ENCODE measurements at places on chromosomes 7 and 10.

- no peak for DNase-seq
These were observed 60.8 kb upstream of the HABP2 start for GRCh38 chr10:113491967-113492565.

DNA sequence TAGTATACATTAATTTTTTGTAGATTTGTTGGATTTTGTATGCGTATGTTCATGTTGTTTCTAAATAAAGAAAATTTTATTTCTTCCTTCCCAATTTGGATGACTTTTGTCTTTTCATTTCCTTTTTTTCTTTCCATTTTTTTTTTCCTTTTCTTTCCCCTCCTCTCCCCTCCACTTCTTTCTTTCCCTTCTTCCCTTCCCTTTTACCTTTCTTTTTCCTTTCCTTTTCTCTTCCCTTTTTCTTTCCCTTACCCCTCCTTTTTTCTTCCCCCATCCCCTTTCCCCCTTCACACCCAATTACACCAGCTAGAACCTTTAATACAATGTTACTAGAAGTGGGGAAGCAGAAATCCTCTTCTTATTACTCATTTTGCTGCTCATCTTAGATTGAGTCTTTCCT is 6.0 kb downstream of the KIF20B start:
- no peak for DNase-seq

DNA sequence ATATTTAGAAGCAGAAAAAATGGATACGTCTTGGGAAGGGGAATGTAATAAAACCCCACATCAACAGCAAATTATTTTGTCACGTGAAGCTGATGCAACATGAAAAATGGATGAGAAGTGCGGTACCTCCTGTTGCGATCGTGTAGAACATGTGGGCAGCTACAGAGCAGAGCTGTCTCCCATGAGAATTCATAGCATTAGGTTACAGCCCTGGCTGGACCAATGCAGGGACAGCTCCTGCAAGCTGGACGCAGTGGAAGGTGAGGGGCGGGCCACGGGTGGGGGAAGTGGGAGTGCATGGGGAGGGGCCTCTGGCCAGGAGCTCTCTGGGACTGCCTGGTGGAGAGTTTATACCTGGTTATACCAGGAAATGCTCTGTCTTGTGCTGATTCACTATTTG is 120.3 kb downstream of the GATA3 start:
- DNase-seq = no peak

DNA sequence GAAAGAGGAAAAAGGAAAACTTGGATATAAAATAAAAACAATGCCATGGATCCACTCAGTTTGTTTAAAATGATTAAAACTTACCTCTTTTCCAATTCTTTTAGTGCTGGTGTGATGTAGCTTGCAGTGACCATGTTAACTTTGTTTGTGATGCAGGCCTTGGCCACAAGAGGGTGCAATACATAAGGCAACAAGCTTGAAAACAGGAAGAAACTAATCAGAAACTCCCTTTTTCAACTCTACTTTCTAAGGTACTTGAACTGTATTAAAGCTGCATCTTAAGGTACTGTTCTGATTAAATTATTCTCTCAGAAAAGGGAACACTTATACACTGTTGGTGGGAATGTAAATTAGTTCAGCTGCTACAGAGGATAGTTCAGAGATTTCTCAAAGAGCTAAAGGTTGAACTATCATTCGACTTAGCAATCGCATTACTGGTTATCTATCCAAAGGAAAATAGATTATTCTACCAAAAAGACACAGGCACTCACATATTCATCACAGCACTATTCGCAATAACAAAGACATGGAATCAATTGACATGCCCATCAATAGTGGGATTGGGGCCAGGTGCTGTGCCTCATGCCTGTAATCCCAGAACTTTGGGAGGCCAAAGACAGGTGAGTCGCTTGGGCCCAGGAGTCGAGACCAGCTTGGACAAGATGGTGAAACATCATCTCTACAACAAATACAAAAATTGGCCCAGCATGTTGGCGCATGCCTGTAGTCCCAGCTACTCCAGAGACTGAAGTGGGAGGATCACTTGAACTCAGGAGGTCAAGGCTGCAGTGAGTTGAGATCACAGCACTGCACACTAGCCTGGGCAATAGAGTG is 50.9 kb downstream of the AASS start:
- DNase-seq = peak; percentile 29

DNA sequence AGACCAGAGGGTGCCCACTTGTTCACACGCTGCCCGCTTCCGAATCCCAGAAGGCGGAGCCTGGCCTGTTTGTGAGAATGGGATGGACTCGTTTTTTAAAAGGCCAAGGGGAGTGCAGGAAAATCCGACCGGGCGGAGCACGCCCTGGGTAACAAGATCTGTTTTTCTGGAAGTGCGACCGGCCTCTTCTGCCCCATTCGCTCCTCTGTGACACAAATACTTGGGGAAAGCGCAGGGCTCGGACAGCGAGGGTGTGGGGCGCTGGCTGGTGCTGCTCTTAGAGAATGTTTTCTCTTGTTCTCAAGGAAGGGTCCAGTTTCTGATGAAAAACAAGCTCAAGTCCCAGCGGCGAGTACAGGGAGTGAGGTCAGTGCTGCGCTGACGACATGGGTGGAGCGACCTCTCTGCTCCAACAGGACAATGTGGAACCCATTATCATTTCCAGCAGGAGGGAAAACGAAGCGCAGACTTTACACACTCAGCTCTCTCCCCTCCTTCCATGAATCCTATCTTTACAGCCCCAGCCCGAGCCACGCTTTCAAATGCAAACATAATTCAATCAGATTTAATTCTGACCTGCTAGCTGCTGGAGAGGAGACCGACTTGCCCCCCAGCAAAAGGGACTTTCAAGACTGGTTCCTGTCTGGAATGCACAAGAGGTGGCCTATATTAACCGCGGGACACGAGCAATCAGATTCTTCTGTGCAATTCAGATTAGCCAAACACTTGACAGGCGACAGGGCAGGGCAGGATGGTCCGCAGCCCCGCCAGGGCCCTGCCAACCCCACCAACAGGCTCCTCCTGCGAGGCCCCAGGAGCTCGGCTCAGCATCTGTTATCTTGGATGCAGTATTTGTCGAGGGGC is 1.1 kb downstream of the RADIL start:
- no peak for DNase-seq

DNA sequence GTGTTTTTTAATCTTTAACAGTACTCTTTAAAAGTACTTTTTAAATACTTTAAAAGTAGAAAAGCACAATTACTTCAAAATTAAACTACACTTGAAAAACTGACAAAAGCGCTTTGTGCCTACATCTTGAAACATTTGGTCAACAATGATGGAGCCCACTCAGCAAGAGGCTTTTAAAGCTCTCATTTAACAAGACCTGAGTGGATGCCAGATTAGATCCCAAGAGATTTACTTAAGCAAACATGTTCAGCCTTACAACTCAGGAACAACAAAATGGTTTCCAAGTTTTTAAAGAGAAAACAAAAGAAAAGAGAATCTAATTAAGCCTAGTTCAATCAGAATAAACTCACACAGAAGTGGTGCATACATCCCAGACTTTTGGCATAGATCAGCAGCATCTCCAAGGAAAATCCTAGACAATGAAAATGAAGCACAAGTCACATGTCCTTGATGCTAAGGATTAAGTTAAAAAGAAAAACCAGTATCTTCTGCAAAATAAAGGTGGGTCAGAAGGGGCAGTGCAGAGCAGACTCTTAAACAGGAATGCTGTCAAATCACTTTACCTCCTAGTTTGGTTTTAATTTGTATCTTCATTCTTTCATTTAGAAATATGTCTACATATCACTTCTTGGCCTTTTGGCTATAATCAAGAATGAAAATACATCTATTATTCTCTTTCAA is 26.2 kb downstream of the HIBADH start:
- no peak for DNase-seq

DNA sequence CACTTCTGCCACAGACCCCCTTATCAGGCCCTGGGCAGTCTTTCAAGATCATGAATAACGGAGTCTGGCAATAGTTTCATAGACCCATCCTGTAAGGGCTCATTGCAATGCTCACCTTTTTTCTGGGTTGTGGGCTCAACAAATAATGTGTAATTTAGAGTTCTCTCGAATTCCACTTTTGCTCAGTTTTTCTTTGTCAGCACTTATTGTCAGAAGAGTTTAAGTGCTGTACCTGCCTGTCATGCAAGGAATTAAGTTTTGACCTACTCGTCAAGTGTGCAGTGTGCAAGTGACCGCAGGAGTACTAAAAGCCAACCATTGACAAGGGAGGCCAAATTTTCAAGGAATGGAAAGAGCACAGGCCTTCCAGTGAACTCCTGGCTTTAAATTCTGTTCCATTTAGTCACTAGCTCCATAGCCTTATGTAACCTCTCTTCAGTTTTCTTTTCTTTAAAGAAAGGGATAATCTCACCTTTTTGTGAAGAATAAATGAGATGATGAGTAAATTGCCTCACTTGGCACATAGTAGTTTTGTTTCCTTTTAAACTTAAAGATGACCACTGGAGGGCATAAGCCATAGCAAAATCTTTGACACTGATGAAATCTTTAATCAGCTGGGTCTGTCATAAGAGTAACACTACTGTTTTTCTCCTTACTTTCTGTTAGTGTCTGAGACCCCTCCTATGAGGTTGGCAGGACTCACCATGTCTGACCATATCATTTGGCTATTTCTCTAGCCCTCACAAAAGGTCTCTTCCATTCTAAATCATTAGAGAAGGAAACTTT is 313.3 kb downstream of the TYW1 start:
- DNase-seq = no peak

GRCh38 chr10:25725917-25726716 is 207.9 kb upstream of the MYO3A start:
- no peak for DNase-seq

DNA sequence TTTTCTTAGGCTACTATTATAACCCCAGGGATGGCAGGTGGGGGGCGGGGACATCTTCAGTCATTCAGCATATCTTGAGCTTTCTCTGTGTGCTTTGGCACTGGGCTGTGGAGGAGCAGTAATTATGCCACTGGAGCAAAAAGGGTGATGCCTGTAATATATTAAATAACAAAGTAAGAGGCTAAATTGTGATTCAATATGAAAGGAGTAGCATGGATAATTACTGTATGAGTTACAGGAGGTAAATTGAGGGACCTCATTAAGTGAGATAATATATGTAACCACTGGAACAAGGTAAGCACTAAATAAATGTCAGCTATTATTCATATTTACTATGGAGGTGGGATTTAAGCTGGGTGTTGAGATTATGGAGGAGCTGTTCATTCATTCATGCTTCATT is 3.3 kb upstream of the STN1 start:
- no peak for DNase-seq

DNA sequence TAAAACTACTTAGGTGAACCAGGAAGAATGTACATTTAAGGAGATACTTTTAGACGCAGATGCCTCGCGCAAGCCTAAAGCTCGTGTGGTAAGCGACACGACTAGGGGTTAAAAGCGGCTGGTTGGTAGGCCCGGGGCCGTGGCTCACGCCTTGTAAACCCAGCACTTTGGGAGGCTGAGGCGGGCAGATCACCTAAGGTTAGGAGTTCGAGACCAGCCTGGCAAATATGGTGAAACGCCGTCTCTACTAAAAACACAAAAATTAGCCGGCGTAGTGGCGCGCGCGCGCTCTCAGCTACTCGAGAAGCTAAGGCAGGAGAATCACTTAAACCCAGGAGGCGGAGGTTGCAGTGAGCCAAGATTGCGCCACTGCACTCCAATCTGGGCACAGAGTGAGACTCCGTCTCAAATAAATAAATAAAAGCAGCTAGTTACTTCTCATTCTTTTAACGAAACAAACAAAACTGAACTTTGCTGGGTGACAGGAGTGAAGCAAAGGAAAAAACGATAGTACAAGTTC is 879 bp downstream of the NUDT5 start:
- DNase-seq = peak; percentile 19

DNA sequence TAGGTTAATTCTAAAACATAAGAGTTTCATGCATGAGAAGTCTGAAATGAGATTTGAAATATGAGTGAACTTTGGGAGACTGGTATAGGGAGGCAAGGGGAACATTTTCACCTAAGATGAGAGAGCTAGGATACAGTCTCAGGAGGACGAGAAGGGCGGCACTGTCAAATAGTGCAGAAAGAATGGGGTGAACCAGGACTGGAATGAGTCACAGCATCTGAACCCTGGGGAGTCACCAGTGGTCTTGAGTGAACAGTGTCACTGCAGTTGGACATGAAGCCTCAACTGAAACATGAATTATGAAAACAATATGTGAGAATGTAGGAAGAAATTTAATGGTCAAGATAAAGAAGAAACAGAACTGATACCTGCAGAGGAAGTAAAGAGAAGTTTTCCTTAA is 33.8 kb downstream of the GNG11 start:
- no peak for DNase-seq

DNA sequence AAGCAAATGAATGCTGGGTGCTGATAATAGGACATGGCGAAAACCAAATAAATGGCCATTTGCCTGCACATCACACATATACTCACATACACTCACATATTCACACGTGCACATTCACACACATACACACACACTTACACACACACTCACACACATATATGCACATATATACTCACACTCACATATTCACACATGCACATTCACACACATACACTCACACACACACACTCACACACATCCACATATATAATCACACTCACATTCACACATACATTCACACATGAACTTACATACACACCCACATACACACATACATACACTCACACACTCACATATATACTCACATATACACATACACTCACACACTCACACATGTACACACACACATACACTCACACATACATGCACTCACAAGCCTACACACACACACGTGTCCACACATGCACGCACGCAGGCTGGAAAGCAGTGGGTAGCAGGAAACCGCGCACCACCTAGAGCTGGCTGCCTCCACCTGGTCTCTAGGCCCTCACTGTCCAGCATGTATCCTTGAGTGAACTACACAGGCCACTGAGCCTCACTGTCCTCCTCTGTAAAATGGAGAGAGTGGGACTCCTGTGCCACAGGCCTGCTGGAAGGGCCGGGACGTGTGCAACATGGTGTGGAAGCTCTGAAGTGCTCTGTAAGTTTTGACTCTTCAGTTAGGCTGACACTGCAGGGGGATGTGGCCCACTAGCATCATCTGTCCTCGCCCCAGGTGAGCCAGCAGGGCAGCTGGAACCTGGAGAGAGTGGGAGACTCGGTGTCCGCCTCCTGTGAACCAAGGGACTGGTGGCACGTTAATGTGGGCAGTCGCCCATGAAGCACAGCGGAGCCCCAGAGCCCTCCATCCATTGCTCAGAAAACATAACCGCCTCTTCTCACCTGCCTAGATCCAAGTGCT is 14.9 kb downstream of the TMEM72 start:
- no peak for DNase-seq

DNA sequence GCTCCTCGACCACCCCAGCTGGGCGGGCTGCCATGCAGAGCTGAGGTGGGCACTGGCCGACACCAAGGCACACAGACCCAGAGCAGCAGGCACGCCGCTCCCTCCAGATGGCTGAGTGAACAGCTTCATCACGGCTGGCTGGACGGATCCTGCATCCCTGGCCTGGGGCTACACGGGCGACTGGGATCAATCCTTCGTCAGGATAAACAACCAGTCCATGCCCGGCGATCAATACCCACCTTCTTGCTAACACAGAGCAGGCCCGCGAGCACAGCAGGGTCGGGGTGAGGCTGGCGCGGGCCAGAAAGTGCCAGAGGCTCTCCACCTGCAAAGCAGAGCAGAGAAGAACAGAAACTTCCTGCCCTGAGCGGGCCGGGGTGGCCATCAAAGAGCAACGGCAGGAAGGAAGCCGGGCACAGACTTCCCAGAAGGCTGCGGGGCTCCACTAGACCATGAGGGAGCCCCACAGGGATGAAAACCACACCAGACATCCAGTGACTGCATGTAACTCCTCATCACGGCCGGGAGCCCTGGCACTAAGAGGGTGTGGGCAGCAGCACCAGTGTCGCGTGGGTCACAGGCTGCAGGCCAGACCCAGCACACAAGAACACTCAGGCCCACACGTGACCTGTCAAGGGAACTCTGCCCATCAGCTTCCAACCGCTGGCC is 166.4 kb downstream of the MAD1L1 start:
- DNase-seq = no peak
